Stimulated activated CD4-positive, alpha-beta T cell treated with anti-CD3 and anti-CD28 coated beads, Interleukin-1b, Interleukin-23, amount 100 ng/mL, for 1 hour (primary cell): ENCODE measurements at places on chromosomes 1 and 21.

GRCh38 chr1:245160288-245160687, 5.5 kb downstream of the KIF26B start:
- DNase-seq, result no peak

- DNase-seq, result no peak
These were observed 6.2 kb downstream of the NR5A2 start for GRCh38 chr1:200033511-200034261.

DNA sequence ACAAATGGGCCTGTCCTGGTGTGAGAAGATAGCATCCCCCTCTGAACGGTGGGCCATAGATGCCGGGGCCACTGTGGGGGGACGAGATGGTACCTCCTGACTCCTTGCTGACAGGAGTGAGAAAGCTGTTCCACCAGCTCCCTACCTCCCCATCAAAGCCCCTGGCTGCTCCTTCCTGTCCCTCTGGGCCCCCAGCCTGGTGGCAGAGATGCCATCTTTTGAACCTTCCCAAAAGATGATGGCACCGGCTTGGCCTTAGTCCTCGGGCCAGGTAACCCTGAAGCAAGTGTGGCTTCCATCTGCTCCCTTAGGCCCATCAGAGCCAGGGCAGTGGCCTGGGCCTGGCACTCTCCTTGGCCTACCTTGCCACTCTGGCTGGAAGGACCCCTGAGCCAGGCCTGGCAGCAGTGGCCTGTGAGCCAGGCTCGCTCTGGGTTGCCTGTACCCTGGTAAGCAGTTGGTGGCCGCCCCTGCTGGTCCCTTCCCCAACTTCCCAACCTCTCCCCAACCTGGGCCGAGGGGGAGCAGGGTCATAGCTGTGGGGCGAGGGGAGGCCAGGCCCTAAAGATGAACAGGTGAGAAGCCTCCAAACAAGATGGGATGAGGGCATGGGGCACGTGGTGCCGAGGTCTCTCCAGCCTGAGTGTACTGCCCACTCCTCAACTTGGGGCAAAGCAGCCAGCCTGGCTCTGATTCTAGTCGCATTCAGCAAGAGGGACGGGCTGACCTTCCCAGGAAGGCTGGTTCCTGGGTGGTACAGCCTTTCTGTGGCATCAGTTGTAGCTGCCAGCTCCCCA, 34.7 kb downstream of the ZBTB17 start:
- DNase-seq, result no peak

GRCh38 chr1:118247593-118247992, 62.6 kb upstream of the SPAG17 start:
- no peak for DNase-seq

DNA sequence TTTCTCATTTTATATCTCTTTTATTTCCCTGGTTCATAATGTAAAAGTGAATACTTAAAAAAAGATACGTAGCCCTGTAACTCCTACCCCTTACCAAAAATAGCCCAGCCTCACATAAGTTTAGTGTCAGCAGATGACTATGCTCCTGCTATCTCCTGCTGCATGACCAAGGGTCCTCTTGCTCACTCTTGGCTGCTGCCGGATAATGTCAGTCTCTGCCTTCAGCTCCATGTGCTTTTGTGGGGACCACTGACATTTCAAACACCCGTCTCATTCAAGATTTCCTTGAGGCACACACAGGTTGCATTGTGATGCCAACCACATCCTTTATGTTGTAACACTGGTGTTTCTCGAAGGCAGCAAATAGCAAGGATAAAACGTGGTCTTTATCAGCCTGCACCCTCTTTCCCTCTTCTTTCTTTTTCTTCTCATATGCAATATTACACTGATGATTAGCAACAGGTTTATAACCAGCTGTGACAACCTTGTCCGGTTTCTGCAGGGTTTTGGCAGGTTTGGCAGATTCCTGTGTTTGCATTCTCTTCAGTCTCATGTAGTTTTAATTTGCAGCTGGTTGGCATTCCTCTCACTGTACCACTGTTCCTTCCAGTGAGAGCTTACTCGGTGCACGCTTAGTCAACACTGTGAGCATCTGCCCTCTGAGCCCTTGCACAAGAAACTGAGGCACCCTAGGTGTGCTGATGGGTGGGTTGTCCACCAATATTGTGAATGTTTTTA, 62.2 kb downstream of the ZNF684 start:
- no peak for DNase-seq

DNA sequence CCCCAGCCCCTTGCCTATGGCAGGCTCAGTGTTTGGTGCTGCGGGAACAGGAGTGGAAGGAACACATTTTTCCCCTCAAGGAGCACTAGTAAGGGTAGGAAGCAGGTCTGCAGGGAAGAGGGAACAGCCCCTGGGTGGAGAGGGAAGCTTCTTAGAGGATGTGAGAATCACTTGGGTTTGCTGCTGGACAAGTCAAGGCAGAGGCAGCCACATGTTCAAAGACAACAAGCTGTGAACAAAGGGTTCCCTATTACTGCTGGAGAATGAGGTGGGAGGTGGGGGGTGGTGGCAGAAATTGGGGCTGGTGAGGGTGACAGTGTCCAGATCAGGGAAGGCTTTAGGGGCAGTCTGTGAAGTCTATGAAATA, 24.8 kb upstream of the CITED4 start:
- DNase-seq, result no peak

- DNase-seq, result no peak
These were observed 62.1 kb downstream of the SKI start for GRCh38 chr1:2290171-2290578.

- no peak for DNase-seq
These were observed 88.9 kb downstream of the CD58 start for GRCh38 chr1:116481934-116482333.

DNA sequence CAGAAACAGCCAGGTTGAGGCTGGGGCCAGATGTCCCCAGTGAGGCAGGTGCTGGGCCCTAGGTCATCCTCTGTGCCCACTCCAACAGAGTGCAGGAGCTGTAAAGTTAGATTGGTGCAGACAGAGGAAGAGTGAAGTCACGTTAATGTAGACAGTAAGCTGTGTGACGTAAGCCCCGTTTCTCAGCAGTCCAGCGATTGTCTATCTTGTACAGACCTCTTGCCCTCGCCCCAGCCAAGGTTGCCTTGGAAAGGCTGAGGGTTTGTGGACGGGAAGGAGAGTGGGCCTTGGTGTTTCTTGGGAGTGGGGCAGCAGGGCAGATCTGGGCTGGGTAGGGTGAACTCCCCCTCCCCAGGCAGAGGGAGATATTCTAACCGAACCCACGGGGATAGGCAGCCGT, 13.5 kb downstream of the FAAH start:
- no peak for DNase-seq

- no peak for DNase-seq
These were observed 23.0 kb downstream of the ACTA1 start for GRCh38 chr1:229410692-229411433.

- no peak for DNase-seq
These were observed 2.1 kb downstream of the CLCC1 start for GRCh38 chr1:108961198-108961597.

- DNase-seq, result no peak
These were observed 12.1 kb downstream of the FOXD2 start for GRCh38 chr1:47449822-47450552.

GRCh38 chr1:43556782-43557181, 26.1 kb downstream of the PTPRF start:
- DNase-seq, result no peak

GRCh38 chr1:228151180-228151925, 1.6 kb downstream of the GJC2 start:
- DNase-seq, result no peak

- DNase-seq, result no peak
These were observed 5.1 kb upstream of the UTP25 start for GRCh38 chr1:209822706-209823105.

- DNase-seq, result no peak
These were observed 84.2 kb downstream of the LBR start for GRCh38 chr1:225343618-225344017.

DNA sequence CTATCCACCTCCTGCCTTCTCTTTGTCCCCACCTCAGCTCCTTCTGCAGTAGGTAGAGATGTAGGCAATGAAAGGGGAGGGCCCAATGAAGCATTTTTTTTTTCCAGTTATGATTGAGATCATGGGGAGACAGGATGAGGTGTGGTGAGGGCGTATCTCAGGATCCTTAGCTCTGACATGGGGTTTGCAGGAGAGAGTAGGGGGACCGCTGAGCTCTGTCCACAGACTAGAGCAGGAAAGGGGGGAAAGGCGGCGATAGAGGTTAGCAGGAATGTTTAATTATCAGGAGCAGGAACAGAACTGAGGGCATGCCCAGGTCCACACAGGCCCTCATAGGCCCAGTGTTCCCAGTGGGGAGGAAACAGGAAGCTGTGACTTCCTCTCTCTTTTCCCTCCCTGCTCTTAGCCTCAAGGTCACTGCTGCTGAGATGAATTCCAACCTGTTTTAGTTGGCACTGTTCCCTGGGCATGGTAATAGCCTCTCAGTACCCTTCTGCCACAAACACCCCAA, 901 bp upstream of the RXFP4 start:
- DNase-seq, result no peak

DNA sequence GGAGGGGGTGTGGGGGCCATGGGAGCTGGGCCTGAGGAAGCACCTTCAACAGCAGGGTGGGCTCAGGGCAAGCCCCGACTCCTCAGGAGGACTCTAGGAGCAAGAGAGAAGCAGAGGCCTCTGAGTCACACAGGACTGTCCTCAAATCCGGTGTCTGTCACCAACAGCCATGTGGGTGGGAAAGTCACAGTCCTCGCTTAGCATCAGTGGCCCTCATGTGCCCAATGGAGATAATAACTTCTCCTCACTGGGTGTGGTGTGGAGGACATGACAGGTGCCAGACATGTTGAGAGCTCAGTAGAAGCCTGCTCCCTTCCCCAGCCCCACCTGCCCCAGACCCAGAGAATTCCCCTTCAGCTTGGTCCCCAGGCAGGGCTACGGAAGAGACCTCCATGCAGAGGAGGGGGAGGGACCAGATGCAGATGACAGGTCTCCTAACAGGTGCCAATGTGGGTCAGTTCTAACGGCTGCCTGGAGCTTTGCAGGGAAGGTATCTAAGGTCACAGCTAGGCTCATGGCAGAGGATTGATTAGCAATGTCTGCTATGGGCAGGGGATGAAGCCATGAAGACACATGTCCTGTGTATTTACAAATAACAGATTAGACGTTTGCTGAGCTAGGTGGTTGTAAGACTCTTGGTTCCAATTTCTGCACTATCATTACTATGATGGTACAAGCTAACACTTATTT, 30.2 kb downstream of the TTC39A start:
- DNase-seq, result no peak

DNA sequence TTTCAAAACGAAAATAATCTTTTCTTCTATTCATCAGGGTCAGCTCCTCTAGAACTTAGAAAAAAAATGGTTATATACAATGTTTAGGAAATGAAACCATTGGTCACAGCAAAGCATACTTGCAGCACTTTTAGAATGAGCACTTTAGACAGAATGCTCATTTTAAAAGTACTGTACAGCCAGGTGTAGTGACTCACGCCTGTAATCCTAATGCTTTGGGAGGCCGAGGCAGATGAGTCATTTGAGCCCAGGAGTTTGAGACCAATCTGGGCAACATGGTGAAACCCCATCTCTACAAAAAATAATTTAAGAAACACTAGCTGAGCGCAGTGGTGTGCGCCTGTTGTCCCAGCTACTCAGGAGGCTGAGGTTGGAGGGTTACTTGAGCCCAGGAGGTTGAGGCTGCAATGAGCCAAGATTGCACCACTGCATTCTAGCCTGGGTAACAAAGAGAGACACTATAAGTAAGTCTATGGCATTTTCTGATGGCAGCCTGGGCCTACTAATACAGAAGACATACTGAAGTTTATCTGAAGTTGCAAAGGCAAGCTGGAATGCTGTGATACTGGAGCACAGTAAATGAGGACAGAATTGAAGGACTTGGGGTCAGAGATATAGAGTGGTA, 48.9 kb upstream of the ZNF326 start:
- DNase-seq, result no peak

- DNase-seq, result no peak
These were observed 54.2 kb downstream of the TMEM53 start for GRCh38 chr1:44620072-44620471.

- no peak for DNase-seq
These were observed 105.1 kb downstream of the BEND5 start for GRCh38 chr1:48671578-48671977.

- no peak for DNase-seq
These were observed 1.9 kb downstream of the TMEM53 start for GRCh38 chr1:44672254-44672955.

DNA sequence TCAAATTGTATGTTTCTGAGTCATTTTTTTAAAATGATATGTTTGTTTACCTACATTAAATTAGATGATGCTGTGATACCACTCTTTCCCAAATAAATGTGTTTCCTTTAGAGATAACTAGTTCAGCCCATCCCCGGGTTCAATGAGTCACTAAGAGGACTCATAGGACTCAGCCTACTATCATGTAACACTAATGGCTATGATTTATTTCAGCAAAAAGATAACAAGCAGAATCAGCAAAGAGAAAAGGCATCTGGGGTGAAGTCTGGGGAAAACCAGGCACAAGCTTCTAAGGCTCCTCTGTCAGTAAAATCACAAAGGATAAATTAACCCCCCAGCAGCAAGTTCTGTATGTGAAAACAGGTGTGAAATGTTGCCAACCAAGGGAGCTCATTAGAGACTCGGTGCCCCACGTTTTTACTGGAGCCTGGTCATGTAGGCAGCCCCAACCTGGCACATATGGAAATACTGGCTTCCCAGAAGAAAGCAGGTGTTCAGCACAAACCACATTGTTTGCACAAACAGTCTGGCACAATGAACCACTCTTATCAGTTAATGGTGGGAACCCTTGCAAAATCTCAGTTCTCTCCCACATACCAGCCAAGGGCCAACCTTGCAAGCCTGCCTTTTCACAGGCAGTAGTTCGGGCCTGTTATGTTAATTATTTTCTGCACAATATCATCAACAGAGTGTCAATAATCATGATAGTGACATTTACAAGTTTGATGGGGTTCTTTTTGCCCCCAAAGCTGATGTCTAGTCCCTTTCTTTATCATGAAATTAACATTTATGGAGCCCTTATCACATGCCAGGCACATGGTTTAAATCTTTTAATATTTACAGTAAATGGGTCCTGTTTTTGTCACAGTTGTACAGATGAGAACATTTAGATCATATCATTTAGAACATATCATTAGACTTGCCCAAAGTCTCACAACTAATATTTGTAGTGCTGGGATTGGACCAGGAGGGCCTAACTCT, 23.1 kb upstream of the CNN3 start:
- no peak for DNase-seq

DNA sequence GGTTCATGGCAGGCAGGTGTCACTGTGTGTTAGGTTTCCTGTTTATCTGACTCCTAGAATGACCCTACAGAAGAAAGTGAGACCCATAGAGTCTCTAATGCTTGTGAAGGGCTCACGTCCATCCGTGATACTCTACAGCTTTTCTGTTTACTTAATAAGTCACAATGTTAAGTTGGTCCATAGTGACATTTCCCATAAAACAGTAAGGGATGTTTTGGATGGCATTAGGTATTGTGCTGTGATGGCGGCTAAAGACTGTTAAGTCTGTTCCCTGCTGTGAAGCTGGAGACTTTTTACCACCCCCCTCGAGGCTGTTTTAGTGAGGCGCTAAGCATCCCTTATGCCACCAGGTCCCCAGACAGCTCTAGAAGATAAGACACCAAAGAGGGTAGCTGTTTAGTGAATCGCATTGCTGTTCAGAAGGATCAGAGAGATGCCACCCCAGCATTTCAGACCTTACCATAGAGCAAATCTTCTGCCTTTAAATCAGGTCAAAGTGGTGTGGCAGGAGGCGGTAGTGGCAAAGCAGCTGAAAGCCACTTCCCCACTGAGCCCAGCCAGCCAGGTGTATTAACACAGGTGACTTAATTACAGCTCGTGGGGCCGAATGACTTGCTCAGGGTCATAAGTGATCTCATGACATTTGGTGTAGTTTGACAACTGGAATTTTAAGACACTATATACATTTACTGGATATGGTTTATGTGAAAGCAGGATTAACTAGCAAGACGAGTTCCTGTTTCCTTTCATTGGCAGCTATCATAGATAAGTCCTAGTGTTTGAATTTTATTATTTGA, 25.0 kb downstream of the SLC37A1 start:
- DNase-seq, result no peak
